ENCODE measurements at places on chromosomes 4 and X. TPM values are rescaled to one million over a fixed set of nuclear protein-coding genes. Genes with fewer than 3 reads are reported as not detected.

The GABRE gene
- 22.6 TPM for total RNA-seq

- H3K27me3 ChIP-seq = no peaks in the 10 kb centered on the region
- H3K36me3 ChIP-seq = no peaks in the 10 kb centered on the region
- no peak overlapping the region for H3K4me3 ChIP-seq
Observed at GRCh38 chr4:48110452-48110978, 23.5 kb downstream of the TXK start.

- no peaks in the 10 kb centered on the region for H3K27me3 ChIP-seq
- no peak for DNase-seq
- H3K36me3 ChIP-seq = no peaks in the 10 kb centered on the region
Observed at GRCh38 chr4:137467537-137467936, 64.8 kb downstream of the PCDH18 start.

GRCh38 chr4:88630756-88631155 is 38.5 kb downstream of the HERC3 start:
- no peak overlapping the region for H3K4me3 ChIP-seq
- H3K27me3 ChIP-seq = no peaks in the 10 kb centered on the region
- no peak for DNase-seq
- no peak overlapping the region for H3K27ac ChIP-seq

- no peak for DNase-seq
- no peaks in the 10 kb centered on the region for H3K4me1 ChIP-seq
- H3K36me3 ChIP-seq = no peaks in the 10 kb centered on the region
- no peaks in the 10 kb centered on the region for H3K27me3 ChIP-seq
- no peak overlapping the region for H3K27ac ChIP-seq
Observed at GRCh38 chr4:124694306-124694705, 18.2 kb downstream of the ANKRD50 start.
